ENCODE measurements at places on chromosomes 2 and 18. TPM values are rescaled to one million over a fixed set of nuclear protein-coding genes. Genes with fewer than 3 reads are reported as not detected.

DAPL1 gene
- total RNA-seq = not detected

IHH gene
- total RNA-seq = not detected

- DNase-seq = no peak
Measured at GRCh38 chr18:29962579-29962978, 1080.0 kb downstream of the DSC3 start.

DNA sequence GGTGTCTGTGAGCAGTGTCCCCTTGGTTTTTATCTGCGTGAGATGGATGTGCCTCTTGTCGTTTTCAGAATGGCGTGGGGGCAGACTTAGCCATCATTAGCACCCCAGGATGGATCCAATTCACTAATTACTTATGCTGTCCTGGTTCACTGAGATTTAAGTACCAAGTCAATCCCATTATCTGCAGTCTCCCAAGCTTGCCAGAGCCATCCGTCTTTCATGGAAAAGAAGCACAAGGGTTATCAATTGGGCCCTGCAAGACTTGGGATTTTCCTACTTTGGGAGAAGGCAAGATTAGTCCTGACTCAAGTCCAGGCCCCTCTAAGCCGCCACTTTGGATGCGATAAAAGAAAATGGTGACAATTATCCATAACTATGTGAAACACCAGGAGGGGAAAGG is 404.0 kb downstream of the TMEM182 start:
- DNase-seq = no peak

DNA sequence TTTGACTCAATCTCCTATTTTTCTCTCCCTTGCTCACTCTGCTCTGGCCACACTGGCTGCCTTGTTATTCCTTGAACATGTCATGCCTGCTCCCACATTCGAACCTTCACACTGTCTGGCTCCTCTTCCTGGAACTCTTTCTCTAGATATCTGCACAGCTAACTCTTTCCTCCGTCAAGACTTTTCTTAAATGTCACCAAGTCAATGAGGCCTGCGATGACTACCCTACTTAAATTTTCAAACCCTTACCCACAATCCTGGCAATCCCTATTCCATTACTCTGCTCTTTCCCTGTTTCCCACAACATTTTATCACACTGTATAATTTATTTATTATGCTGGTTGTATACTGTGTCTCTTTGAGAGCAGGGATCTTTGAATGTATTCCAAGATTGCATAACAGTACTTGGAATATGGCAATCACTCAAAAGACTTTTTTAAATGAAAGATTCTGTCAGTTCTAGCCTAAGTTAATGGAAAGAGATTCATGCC is 206.2 kb downstream of the SRBD1 start:
- DNase-seq = no peak

DNA sequence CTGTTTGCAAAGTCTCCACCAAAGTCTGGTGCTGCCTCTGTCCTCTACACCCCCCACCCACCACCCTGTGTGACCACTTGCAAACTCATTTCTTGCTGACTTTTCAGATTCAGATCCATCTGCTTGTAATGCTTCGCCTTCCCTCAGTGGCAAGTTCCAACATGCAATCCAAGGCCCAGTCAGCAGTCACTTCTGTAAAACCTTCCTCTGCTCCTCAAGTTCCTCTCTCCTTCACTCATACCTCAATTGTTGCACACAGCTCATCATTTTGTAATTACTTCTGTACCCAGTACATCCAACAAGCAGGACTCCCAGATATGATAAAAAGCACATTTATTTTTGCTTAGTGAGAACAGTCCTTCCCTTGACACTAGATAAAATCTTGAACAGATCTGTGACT is 6.5 kb upstream of the LOXHD1 start:
- no peak for DNase-seq

Data from dermis blood vessel endothelial cell (primary cell).